ENCODE measurements at places on chromosomes 5 and 9.

DNA sequence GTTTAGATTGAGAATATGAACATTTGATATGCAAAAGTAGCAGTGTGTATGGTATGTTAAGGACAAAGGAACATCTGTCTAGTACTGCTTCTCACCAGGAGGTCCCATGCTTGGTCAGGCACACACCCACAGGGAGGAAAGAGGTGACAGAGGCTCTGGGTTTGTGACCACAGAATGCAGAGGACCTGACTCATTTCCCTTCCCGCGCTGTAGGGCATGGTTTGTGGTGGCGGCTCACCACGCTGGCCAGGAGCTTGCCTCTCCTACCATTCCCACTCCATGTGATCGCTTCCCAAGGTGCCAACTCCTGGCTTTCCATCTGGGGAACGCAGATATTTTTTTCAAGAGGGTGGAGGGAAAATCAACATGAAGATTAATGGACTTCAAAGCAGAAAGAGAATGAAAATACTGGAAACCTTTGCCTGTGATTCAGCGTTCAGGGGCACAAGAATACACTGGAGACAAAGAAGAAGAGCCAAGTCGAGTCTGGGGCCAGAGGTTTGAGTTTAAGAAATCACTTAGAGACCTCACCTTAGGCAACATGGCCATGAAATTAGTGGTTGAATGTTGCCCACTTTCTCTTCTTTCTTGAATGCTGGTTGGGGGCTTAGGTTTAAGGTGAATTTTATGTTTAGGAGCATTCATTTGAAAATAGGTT is 477.8 kb downstream of the CCDC171 start:
- DNase-seq: no peak

GRCh38 chr9:137429974-137430722 is 7.0 kb downstream of the NOXA1 start:
- no peak for DNase-seq

DNA sequence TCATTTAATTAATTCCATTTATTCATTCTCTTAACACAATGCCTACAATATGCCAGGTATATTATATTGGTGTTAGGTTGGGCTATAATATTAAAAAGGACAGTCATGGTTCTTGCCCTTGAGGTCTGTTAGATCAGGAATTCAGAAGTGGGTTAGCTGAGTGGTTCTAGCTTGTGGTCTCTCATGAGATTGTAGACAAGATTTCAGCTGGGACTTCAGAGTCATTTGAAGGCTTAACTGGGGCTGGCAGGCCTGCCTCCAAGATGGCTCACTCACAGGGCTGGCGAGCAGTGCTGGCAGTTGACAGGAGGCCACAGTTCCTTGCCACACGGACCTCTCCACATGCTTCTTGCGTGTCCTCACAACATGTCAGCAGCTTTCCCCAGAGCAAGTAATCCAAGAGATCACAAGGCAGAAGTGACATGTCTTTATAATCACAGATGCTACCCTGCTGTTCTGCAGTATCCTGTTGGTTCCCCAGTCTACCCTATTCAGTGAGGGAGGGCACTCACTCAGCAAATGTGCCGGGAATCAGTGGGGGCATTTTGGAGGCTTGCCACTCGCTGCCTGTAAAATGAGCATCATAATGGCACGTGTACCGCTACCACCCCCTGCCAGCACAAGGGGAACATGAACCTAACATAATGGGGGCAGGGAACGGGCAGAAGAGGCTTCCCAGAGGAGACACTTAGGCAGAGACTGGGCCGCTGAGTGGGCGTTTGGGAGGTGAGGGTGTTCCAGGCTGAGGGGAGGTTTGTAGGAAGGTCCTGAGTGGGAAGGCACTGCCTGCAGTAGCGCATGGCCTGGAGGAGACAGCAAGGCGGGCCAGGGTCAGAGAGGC is 70.0 kb downstream of the EXOSC2 start:
- DNase-seq: no peak

DNA sequence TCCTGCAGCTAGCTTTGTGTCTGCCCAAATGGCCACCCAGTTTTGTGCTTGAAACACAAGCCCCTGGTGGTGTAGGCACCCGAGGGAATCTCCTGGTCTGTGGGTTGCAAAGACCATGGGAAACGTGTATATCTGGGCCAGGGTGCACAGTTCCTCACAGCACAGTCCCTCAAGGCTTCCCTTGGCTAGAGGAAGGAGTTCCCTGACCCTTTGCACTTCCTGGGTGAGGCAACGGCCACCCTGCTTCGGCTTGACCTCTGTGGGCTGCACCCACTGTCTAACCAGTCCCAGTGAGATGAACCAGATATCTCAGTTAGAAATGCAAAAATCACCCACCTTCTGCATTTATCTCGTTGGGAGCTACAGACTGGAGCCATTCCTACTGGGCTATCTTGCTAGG is 865.0 kb upstream of the ACO1 start:
- no peak for DNase-seq

DNA sequence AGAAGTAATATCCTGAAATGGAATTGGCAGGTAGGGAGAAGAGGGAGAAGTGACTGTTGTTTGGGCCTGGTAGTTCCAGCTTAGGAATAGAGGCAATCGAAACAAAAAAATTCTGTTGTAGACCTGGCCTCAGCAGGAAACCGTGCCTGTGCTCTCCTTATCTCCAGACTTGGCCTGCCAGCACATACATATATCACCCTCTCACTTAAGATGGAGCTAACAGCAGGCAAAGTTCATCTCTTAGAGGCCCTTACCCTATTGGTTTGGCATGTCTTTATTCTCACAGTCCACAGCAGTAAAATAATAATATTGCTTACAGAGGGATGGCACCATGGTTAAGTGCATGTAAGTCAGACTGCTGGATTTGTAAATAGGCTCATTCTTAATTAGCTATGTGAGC is 19.6 kb upstream of the TNC start:
- no peak for DNase-seq

GRCh38 chr9:128175102-128175563 is 15.1 kb downstream of the BBLN start:
- no peak for DNase-seq

GRCh38 chr5:6905883-6906282 is 192.7 kb downstream of the TENT4A start:
- no peak for DNase-seq

DNA sequence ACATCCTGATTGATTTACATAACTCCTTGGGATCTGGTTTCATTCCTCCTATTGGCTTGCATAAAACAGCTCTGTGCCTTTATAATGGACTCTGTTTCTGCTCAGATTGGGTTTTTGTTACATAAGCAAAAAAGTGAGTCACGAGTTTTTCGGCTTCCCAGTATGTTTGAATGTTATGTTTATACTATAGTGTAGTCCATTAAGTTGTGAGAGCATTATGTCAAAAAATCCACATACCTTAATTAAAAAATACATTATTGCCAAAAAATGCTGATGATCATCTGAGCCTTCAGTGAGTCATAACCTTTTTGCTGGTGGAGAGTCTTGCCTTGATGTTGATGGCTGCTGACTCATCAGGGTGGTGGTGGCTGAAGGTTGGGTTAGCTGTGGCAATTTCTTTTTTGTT is 144.6 kb downstream of the CCDC171 start:
- DNase-seq: no peak

GRCh38 chr9:71647094-71647591 is 121.2 kb downstream of the CEMIP2 start:
- DNase-seq: no peak

DNA sequence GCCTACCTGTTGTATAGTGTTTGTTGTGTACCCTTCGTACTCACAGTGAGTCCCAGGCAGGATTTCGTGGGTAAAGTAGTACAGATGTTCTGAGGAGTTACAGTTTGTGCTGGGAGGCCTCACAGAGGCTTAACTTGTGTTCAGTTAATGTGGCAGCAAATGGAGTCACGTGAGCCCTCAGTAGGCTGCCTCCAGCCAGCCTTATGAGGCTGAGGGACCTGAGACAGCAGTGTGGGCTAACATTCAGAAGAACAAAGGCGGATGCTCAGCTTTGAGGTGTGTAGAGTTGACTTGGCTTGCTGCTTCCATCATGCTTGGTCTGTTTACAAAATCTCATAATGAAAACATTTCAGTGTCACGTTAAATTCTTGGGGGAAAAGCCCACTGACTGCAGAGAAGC is 118.1 kb downstream of the TRIO start:
- DNase-seq: no peak

GRCh38 chr9:130823435-130823834 is 11.6 kb upstream of the ABL1 start:
- no peak for DNase-seq

GRCh38 chr9:109088221-109088620 is 31.5 kb downstream of the TMEM245 start:
- DNase-seq: no peak

DNA sequence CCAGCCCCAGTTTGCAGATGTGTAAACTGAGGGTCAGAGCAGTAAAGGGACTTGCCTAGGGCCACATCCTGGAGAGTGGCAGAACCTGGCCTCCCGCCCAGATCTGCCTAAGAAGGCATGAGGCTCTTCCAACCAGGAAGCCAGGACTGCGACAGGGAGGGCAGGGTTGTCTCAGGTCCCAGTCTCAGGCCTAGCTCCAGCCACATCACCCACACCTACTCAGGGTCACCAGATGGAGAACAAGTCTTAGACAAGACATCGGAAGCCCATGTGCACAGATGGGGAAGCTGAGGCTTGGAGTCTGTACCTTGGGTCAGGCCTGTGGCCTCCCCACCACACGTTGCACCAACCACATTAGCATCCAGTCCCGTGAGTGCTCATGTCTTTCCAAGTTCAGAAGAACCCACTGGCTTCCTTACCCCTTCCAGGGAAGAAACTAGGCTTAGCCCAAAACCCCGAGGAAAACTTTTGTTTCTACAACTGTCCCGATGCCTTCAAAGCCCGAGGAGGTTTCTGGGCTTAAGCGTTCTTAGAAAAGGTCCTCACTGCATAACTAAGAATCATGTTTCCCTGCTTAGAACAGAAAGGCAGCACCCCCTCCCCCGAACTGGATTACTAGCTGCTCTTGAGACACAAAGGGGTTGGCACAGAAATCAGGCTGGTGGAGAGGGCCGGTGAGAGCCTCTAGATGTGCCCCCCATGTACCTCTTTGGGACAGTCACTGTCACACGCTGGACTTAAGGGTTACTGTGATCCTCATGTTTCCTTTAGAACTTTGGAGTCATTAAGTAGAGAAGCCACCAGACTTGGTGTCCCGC is 2.2 kb downstream of the FAM78A start:
- no peak for DNase-seq

- DNase-seq: no peak
Observed at GRCh38 chr5:141853895-141854626, 24.1 kb downstream of the PCDH1 start.

DNA sequence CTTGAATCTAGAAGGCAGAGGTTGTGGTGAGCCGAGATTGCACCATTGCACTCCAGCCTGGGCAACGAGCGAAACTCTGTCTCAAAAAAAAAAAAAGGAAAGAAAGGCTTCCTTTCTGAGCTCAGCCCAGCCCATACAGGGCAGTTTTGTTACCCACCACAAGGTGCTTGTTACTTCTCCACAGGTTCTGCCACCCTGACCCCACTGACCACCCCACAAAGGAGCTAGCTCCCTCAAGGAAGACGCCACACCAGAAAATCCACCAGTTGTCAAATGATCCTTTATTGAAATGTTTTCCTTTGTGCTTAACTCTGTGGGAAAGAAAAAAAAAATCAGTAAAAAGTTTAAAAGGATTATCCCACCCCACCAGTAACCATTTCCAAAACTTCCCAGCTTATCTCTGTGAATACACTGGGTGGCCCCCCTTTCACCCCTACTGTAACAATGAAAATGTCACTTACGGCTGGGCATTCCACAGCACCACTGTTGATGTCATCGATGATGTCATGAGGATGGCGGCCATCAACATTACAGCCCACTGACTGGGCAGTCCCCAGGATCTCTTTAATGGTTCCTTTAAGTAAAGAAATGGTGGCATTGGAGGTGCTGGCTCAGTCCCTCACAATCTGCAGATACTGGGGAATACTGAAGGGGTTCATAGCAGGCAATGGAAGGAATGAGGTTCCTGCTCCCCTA is 3.6 kb downstream of the RPL12 start:
- DNase-seq: no peak

DNA sequence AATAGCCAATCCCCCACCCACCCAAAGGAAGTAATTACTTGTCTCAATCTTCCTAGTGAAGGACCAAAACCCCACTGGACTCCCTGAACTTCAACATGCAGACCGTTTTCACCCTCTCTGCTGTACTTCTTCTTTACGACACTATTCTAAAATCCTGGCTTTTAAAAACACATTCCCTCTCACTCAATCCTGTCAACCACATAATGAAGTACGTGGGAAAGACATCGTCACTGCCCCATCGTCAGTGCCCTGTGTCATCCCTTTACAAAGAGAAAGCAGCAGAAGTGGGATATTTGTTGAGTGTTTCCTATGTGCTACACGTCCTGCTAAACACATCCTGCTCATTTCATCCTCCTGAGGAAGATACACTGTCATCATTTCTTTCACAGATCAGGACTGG is 54.2 kb downstream of the MAPKAP1 start:
- DNase-seq: no peak

DNA sequence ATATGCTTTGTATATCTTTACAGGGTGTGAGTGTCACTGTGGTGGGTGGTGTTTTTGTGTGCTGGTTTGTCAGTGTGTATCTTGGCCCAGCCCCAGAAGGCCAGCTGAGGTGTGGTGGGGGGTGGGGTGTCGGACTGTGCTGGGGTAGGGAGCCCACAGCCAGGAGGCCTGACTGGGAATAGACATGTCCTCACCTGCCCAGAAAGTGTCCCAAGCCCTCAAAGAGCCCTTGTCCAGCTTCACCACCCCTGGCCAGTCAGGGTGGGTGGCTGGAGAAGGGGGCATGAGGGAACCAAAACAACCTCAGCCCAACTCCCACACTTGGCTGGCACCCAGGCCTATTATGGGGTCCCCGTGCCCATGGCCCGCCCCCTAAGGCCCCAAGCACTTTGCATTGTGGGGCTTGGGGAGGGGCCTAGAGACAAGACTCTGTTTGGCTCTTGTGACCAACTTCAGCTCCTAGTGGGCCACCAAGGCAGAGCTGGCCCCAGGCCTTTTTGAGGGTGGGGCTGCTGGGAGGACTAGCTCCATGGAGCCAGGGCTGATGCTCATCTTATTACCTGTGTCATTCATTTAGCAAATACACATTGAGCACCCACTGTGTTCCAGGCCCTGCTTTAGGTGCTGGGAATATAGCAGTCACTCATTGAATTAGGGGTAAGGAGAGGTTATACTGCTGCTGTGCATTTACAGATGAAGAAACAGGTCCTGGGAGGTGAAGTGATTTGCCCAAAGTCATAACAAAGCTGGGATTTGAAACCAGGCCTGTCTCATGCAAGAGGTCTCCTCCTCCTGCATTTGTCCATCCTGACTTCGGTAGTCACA is 56.2 kb upstream of the PSD2 start:
- DNase-seq: no peak

Data from hematopoietic multipotent progenitor cell treated with erythropoietin and hydrocortisone succinate and interleukin-3 and kit ligand, for 15 days (in vitro differentiated cells).